ENCODE measurements at places on chromosomes 1 and 21.

DNA sequence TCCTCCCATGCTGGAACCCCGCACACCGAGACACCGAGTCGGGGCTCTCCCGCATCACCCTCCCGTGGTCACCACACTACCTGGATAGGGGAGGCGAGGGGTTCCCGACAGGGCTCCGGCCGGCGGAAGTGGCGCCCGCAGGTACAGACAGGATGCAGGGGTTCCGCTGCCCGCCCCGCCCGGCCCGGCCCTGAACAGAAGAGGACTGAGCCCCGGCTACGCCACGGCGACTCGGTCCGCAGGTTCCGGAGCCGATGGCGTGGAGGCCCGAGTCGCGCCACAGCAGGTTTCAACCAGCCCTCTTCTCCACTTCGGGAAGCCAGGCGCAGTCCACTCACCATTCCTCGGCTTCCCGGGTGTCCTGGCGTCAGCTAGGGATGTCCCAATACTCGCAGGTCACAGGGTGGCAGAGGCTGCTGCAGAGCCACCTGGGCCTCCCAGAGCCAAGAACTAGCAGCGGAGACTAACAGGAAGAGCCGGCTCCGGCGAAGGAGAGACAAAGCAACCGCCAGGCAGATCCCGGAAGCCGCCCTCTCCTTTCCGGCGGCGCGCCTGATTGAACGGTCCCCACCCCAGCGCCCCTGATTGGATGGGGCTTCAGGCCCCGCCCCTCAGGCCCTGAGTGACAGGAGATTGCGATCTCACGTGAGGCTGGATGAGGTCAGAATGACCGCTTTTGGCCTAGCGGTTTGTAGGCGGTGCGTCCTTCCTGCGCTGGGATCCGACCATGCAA, at the start of gene ZNF669:
Gene ZNF669, minus strand, starts transcription at position 498 of the 733 bp plus-strand sequence. Its CDS starts 157 bp downstream, at position 341.
- peak; percentile 98 for DNase-seq

DNA sequence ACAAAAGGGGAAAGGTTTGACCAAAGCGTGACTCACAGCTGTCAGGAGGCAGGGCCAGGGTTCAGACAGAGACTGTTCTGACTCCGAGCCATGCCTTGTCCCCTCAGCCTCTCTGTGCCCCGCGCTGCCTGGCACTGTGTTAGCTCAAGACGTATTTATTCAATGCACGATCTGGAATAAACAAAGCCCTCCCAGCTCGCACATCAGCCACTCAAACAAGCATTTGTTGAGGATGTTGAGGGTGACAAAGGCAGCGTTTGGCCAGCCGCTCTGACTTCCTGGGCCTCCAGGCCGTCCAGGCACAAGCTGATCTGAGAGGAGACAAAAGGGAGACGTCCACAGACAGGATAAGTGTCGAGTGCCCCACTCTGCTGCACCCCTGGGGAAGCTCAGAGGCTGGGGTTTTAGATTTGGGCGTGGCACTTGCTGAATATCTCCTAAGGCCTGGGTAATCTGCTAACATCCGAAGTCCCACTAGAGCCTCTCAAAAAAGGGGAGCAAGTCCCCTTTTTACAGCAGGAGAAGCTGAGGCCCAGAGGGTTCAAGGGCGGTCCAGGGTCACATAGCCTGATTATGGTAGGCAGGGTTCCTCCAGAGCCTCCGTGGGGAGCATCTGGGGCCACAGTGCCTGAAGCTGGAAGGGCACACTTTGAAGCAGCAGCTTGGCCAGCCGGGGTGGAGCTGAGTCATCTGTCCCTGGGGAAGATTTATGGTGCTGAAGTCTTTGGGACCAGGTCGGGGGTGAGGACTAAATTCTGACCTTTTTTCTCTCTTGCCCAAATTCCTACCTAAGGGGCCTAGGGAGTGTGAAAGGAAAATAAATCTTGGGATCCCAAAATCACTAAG, 95.9 kb downstream of the SPSB1 start:
- peak; percentile 26 for DNase-seq

DNA sequence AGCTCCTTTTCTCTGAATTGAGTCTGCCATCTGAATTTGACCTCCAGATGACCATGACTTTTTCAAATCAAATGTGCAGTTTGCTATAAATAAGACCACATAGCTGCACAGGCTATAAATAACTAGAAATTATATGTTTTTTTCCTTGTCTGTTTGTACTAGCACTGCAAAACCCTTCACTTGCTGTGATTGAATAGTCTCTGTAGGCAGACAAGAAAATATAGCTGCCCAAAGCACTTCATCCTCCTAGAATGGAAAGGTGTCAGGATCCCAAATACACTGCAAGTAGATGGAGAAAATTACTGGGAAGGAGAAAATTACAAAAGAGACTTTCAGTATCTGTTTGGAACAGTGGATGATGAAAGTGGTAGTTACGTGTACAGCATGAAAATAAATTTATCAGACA, 175.8 kb downstream of the APP start:
- no peak for DNase-seq

GRCh38 chr1:45785583-45785982, 17.8 kb upstream of the MAST2 start:
- no peak for DNase-seq

DNA sequence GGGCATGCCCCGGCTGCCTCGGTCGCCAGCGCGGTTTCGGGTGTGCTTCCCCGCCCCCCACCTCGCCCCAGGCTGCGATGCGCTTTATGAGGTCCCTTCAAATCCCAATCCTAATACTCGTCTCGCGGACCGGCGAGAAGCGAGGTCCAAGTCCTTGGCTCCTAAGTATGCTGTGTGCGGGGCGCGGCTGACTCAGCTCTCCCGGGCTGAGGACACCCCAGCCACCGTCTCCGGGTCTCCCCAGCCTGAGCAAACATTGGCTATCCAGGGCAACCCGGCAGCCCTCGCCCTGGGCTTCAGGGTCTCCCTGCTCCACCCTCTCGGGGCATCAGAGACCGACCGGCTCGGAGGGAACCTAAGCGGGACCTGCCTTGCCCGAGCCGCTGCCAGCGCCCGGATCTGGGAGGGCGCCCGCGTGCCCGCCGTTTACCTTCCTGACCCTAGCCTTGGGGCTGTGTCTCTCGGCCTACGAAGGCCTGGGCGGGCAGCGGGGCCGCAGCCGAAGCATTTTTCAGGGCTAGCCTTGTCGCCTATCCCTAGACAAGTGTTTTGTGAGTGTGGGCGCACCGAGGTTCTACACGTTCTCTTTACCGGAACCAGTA, 1.2 kb downstream of the ITPKB start:
- peak; percentile 32 for DNase-seq

GRCh38 chr1:27476237-27476636, 13.7 kb downstream of the WASF2 start:
- no peak for DNase-seq

GRCh38 chr21:42316891-42317290, 1.7 kb upstream of the TFF3 start:
- DNase-seq = no peak

DNA sequence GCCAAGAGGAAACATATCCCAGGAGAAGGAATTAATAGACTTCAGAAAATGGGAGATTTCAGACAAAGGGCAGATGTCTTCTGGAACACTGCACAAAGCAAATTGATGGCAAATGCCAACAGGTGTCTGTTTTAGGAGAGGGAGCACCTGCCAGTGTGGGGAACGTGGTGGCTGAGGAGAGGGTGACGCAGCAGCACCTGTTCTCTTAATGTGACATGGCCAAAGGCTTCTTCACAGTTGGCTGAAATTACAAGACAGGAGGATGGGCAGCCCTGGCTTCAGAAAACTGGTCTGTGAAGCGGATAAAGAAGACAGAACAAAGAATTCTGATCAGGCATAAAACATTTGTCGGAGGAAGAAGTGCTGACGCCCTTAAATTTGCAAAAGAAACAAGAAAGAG, 178.7 kb upstream of the RUNX1 start:
- no peak for DNase-seq

- no peak for DNase-seq
Observed at GRCh38 chr21:31052489-31053142, 14.3 kb upstream of the KRTAP19-8 start.

DNA sequence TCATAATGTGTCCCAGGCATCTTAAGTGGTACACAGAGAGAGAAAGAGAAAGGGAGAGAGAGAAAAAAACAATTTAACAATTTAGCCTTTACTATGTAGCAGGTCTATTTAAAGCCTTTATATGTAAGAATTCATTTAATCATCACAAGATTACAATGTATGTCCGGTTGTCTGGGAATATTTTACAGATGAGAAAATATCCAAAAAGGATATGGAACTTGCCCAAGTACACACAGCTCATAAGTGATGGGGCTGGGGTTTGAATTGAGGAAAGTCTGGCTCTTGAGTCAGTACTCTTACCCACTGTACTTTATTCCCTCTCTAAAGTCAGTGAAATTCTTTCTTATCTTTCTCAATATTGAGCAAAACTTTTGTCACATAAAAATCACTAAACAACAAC, 104.6 kb downstream of the LYPLAL1 start:
- no peak for DNase-seq

DNA sequence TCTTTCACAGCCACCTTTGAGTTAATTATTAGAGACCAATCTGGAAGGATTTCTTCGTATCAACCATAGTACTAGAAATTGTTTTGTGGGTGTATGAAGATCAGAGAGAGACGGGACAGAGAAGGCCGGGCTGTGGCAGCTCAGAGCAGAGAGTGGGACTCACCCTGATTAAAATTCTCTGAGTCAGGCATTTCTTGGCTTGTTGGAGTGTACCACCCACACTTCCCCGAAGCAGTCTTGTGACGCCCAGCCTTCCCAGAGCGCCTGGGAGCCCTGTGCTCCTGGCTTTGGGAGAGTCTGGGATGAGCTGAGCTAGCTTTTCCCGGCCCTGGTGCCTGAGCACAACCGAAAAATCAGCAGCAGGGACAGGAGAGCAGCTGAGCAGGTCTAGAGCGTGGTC, 19.4 kb downstream of the PLEKHM2 start:
- peak; percentile 96 for DNase-seq

DNA sequence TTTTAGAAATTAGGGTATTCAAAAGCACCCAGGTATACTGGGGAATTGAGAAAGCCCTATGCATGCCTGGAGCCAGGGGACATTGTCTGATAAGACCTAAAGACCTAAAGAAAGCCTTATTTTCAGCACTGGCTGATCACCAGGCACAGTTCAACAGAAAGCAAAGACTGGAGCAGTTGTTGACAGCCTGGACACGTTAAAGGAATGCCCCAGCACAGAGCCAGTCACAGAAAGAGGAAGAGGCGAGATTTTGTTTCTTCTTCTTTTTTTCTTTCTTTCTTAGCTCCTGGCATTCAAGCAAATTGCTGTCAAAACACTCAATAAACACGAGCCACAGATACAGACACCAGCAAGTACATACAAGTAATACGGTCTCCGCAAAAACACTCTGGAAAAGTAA, 40.4 kb downstream of the RNF187 start:
- DNase-seq = no peak

DNA sequence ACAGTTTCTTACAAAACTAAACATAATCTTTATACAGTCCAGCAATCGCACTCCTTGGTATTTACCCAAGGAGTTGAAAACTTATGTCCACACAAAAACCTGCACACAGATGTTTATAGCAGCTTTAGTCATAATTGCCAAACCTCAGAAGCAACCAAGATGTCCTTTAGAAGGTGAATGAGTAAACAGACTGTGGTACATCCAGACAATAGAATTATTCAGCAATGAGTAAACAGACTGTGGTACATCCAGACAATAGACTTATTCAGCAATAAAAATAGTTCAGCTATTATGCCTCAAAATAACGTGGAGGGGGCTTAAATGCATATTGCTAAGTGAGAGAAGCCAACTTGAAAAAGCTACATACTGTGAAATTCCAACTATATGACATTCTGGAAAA, 87.0 kb upstream of the GALNT2 start:
- DNase-seq = no peak

- DNase-seq = peak; percentile 36
Observed at GRCh38 chr1:41842993-41843755, 75.5 kb downstream of the HIVEP3 start.

- no peak for DNase-seq
Observed at GRCh38 chr1:25810341-25811299, 9.1 kb upstream of the MTFR1L start.

DNA sequence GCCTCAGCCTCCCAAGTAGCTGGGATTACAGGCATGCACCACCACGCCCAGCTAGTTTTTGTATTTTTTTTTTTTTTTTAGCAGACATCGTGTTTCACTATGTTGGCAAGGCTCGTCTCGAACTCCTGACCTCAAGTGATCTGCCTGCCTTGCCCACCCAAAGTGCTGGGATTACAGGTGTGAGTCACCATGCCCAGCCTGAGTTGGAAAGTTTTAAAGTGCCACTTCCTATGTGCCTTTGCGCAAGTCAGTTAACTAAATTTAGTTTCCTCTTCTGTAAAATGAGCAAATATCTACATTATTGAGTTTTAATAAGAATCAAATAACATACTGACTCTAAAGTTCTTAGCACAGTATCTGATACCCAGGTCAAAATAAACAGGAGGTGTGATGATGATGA, 12.4 kb downstream of the SLC19A2 start:
- DNase-seq = no peak

DNA sequence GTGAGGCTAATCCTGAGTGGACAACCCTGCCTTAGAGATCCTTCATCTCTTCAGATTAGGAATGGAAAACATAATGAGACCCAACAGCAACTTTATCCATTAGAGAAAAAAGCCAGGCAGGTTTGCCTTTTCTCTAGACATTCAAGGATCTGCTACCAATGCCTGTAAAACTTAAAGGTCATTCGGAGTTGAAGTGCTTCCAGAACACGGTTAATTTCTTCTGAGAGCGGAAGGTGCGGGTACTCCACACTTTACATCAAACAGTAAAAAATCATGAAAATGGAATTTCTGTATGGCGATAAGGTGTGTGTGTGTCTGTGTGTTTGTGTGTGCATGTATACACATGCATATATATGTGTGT, 65.2 kb upstream of the PRKACB start:
- no peak for DNase-seq

DNA sequence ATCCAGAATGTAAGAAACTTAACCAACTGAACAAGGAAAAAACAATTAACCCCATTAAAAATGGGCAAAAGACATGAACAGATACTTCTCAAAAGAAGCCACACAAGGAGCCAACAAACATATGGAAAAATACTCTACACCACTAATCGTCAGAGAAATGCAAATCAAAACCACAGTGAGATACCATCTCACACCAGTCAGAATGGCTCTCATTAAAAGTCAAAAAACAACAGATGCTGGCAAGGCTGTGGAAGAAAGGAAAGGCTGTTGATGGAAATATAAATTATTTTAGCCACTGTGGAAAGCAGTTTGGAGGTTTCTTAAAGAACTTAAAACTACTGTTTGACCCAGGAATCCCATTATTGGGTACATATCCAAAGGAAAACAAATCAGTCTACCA, 51.2 kb downstream of the RGS4 start:
- DNase-seq = no peak

GRCh38 chr1:228009828-228010775, 3.3 kb downstream of the WNT3A start:
- DNase-seq = no peak

- peak; percentile 40 for DNase-seq
Observed at GRCh38 chr1:2448098-2448445, 28.0 kb upstream of the PLCH2 start.

DNA sequence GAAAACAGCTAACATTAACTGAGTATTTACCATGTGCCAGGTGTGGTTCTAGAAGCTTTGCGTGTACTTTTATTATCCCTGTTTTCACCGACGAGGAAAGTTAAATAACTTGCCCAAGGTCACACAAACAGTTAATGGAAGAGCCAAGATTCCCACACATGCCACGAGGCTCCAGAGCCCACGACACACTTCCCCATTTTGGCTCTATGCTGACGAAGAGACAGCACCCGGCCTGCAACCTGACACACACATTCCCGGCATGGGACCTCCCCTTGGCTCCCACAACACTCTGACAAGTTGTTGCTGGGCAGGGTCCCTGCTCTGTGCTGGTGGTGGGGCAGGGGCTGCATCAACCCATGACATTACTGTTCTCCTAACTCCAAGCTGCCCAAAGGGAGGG, 52.8 kb downstream of the RAP1GAP start:
- no peak for DNase-seq

GRCh38 chr1:150968491-150968890, 6.1 kb downstream of the CERS2 start:
- no peak for DNase-seq

Measured in foreskin fibroblast (primary cell).